ENCODE measurements at places on chromosomes 11 and 22.

GRCh38 chr22:17951315-17951714, 73.0 kb downstream of the MICAL3 start:
- DNase-seq = no peak

GRCh38 chr22:25892678-25893077, 150.7 kb downstream of the MYO18B start:
- DNase-seq = no peak

DNA sequence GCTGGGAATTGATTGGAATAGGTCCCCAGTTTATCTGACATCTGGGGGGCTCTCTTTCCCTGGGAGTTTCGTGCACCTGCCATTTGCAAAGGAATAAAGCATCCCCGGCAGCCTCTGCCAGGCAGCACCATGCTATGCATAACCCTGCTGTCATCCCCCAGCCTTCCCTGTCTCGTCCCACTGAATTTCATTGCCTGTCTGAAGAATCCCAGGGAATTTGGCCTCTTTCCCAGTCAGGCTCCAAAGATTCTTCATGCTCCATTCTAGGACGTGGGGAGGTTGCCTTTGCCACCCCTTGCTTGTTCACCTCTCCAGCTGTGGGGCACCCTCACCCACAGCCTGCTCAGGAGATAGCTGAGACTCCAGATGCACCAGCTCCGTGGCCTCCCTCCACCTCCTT, 195.1 kb upstream of the TBCEL start:
- DNase-seq = no peak

DNA sequence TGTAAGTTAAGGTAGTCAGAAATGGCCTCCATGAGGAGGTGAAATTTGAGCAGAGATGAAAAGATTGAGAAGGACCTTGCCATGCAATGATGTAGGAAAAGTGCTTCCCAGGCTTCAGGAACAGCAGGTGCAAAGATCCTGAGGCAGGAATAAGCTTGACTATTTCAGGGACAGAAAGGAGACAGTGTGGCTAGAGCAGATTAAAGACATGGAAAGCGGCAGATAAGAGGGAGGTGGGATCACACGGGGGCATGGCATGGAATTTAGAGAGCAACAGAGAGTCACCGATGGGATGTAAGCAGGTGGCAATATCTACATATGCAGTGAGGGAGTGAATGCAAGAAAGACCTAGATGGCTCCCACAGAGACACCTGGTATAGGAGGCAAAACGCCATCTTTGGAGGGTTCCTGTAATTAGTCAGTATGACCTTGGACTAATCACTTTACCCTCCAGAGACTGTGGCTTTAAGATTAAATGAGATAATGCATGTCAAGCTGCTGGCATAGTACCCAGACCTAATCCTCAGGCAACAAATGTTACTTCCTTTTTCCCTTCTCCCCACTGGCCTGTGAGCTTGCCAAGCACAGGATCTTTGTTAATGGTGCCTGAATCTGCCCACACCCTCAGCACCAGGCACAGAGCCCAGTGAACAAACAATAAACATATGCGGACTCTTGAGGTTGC, 24.6 kb upstream of the ACER3 start:
- DNase-seq = no peak

DNA sequence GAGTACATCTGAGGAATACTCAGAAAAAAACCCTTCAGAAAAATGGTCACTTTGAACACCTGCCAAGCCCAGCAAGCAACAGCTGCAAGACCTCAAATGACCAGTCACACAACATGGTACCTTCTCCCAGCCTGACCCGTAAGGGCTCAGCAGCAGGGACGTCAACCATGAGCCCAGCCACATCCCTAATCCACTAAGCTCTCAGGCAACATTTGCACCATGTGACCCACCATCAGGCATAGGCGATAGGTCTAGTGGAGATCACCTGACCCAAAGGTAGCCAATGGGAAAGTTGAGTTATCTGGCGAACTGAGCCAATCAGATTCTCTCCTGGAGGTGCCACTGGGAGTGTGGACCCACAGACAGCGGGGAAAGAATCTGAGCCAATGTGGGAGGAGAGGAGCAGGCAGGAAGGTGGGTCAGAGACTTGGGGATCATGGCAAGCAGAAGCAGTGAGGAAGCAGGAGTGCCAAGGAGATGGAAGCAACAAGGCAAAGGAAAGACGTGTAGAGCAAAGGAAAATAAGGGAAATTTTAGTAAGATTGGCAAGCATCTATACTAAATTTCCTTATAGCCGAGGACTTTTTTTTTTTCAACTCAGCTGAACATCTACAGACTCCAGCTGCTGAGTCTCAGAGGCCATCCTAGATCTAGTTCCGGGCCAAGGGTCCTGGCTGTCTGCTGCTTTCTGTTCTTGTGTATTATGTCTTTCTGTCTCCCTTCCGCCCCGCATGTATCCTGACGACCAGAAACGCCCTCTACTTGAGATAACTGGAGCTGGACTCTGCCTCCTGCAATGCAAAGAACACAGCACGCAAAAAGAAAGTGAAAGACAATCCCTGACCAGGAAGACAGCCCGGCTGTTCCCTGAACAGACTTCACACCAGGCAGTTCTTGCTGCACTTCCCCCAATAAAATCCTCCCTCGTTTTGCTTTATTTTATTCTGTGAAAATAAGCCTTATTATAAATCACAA, 11.0 kb upstream of the PLAAT2 start:
- peak; percentile 69 for DNase-seq
